ENCODE measurements at places on chromosomes 1 and 21.

DNA sequence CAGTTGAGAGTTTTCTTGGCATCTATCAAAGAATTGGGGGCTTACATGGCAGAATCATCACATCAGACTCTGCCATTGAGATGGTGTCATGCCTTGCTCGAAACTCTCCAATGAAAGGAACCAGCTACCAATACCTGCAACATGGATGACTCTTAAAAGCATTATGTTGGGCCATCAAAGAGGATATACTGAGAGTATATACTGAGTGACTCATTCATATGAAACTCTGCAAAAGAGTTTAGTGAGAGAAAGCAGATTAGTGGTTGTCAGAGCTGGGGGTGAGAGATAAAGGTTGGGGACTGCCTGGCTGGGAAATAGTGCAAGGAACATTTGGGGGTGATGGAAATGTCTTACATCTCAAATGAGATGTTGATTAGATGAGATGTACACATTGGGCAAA is 14.7 kb upstream of the HMGB4 start:
- no peak for DNase-seq

DNA sequence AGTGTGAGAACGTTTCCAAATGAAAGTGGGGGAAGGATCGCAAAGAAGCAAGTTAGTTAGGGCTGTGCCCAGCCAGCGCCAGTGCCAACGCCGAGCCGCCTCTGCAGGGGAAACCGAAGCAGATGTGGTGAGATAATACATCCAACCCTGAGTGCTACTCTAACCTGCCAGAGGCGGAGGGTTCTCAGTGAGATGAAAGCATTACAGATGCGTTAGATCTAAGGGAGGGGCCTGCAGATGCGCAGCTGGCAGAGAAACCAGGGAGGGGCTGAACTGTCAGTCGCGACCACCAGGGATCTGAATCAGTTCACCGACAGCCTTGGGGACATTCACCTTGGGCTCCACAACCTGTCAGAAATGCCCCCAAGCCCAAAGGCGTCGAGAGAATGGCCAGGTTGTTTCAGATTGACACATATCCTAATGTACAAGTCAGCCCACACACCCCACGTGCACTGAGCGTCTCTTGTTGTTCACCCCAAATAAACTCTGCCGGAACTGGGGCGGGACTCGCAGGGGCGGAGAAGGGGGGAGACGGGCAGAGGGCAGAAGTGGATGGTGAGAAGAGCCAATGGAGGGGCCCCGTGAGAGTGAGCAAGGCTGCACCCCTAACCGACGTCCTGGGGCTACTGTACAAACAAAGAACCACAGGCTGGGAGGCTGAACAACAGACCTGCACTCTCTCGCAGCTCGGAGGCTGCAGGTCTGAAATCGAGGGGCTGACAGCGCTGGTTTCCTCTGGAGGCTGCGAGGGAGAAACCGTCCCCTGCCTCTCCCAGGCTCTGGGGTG is 8.7 kb upstream of the UMODL1 start:
- DNase-seq = peak; percentile 98

- DNase-seq = no peak
Measured at GRCh38 chr21:38123626-38124025, 133.2 kb upstream of the KCNJ15 start.

- no peak for DNase-seq
Measured at GRCh38 chr1:233127157-233127556, 168.4 kb downstream of the PCNX2 start.

GRCh38 chr1:53462193-53462592 is 3.0 kb downstream of the DMRTB1 start:
- DNase-seq = no peak

DNA sequence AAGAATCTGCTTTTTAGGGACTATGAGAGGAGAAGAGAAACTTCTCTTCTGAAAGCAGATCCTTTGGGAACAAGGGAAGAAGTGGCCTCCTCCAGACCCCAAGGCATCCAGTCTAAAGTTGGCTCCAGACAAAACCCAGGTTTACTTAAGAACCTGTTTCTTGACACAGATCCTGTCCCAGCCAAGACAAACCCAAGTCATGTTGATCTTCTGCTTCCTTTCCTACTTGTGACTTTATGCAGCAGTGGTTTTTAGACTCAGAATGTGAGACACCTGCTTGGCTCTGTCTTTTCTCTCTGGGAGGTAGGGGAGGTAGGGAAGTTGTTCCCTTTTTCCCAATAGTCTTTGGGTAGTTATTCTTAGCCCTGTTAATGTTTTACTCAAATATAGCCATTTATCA is 38.3 kb downstream of the ELAPOR1 start:
- no peak for DNase-seq

DNA sequence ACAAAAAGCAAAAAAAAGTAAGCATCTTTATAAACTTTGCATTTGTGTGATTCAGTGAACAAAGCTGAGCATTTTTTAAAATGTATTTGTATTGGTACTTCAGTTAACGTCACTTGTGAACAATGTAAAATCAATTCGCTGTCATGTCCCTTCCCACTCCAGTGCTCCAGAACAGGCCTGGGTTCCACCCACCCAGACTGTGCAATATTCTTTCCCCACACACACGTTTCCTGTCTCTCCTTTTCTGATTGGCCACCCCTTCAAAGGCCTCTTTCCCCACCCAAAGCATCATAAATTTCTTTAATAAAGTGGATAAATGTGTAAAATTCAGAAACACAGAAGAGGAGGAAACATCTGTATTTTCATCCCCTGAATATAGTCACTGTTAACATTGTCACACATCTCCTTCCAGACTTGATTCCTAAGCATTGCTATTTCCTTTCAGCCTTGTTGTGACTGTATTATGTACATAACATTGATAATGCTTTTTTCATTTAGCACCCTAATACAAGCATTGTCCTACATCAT is 12.0 kb downstream of the CLEC20A start:
- no peak for DNase-seq

GRCh38 chr1:94045465-94046056 is 75.4 kb downstream of the ABCA4 start:
- no peak for DNase-seq
